Colonic mucosa (tissue), 4 donors: ENCODE measurements at places on chromosomes 6 and 20. TPM values are rescaled to one million over a fixed set of nuclear protein-coding genes. Genes with fewer than 3 reads are reported as not detected.

GRCh38 chr20:61120595-61121515 lies 131.2 kb upstream of the CDH4 start:
- peak; percentile 37 for DNase-seq

Gene DEFB116
- total RNA-seq, result not detected

GRCh38 chr20:44733341-44734069 lies 12.2 kb upstream of the KCNK15 start:
- peak; percentile 63 for DNase-seq

Gene BTNL2
- not detected for total RNA-seq

Gene FKBP1A
- 307 TPM for total RNA-seq

GRCh38 chr6:22716721-22717120 lies 147.4 kb downstream of the HDGFL1 start:
- peak; percentile 34 for DNase-seq

DNA sequence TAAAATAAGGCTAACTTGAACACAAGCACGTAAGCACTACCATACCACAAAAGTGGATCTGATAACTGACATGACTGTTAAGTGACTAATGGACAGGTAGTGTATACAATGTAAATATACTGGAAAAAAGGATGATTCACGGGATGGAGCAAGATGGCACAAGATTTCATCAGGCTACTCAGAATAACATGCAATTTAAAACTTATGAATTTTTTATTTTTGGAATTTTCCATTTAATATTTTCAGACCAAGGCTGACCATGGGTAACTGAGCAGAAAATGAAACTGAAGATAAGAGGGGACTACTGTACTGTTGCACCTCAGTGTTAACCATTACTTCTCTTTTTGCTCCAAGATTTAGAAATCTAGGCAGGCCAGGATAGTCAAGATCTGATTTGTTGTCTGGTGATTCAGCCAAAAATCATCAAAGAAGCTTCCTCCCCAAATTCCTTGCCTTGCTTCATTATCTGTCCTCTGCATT lies 45.4 kb downstream of the TPBG start:
- no peak for DNase-seq

- no peak for DNase-seq
Observed at GRCh38 chr6:35400901-35401311, 51.2 kb upstream of the FANCE start.
